PC-9 (cell line): ENCODE measurements at places on chromosomes 4 and X.

- DNase-seq, result no peak
Observed at GRCh38 chr4:24743927-24744326, 51.4 kb upstream of the SOD3 start.

DNA sequence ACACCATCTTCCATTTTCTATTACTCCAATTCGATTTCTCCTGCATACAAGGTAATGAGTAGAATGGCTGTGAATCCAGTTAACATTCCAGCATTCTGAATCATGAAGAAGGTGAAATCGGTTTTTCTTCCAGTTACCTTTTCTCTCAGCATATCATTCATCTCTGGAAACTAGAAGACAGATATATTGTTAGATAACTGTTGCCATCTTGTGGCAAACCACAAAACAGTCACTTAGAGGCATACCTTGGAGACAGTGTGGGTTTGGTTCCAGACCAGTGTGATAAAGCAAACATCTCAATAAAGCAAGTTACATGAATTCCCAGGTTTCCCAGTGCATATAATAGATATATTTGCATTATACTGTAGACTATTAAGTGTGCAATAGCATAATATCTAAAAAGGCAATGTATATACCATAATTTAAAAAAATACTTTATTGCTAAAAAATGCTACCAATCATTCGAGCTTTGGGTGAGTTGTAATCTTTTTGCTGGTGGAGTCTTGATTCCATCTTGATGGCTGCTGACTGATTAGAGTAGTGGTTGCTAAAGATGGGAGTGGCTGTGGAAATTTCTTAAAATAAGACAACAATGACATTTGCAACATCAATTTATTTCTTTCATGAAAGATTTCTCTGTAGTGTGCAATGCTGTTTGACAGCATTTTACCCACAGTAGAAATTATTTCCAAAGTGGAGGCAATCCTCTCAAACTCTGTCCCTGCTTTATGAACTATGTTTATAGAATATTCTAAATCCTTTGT, 82.1 kb downstream of the SLC39A8 start:
- peak; percentile 5 for DNase-seq

- DNase-seq, result peak; percentile 65
Observed at GRCh38 chrX:19625612-19626011, 110.3 kb upstream of the MAP3K15 start.

DNA sequence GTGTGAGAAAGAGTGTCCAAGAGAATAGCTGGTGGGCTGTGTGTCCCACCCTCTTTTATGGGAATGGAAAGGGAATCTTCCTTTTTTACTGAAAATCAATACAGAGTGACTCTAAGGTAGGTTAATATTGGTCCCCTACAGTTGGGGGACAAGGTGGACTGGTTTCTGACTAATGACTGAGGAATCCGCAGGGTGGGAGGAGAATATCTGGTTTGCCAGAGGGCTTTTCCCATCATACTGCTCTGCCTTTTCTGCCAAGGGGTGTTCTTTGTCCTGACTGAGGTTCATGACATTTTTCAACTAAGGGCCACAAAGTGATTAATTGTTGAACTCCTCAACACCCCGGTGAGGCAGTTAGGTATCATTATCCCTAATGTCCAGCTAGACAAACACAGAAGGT, 261.6 kb downstream of the SPATA18 start:
- peak; percentile 51 for DNase-seq

GRCh38 chrX:118062817-118063615, 53.6 kb downstream of the KLHL13 start:
- DNase-seq, result no peak

DNA sequence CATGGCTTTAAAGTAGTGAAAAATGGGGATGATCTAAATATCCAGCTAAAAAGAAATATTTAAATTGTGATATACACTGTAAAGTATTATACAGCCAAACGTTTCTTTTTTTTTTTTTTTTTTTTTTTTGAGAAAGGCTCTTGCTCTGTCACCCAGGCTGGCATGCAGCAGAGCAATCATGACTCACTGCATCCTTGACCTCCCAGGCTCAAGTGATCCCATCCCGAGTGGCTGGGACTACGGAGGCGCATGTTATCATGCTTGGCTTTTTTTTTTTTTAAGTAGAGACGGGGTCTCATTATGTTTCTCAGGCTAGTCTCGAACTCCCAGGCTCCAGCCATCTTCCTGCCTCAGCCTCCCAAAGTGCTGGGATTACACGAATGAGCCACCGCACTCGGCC, 17.1 kb downstream of the SMIM14 start:
- peak; percentile 66 for DNase-seq

GRCh38 chrX:9611436-9612145, 146.7 kb downstream of the TBL1X start:
- no peak for DNase-seq

- DNase-seq, result no peak
Observed at GRCh38 chr4:147524601-147525000, 43.7 kb downstream of the EDNRA start.

DNA sequence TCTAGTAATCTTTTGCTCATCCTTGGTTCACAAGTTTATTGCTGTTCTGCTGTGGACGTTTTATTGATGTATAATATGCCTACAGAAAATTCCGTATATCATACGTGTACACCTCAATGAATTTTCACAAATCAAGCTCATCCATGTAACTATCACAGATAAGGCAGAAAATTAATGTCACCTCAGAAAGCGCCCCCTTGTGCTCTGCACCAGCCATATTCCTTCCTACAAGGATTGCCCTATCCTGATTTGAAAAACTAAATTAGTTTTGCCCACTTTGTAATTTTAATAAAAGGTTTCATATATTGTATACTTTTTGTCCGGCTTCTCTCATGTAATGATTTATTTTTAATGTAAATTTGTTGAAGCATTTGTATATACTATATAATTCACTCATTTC, 390.8 kb downstream of the ADGRL3 start:
- no peak for DNase-seq

DNA sequence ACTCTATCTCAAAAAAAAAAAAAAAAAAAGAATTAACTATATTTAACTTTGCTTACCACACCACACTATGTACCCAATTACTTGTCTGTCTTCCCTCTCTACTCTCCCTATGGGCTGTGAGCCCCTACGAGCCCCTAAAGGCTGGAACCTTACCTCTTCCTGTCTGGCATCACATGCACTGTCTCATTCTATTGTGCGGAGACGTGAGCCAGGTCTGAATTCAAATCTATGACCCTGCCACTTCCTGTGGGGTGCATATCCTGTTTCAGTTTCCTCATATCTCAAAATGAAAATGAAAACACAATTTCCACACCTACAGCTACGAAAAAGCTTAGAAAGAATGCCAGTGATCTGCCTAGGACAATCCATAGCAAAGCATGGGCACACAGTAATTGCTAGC, 42.9 kb upstream of the HS3ST1 start:
- DNase-seq, result no peak

- DNase-seq, result no peak
Observed at GRCh38 chr4:152510349-152511147, 25.3 kb downstream of the FBXW7 start.

DNA sequence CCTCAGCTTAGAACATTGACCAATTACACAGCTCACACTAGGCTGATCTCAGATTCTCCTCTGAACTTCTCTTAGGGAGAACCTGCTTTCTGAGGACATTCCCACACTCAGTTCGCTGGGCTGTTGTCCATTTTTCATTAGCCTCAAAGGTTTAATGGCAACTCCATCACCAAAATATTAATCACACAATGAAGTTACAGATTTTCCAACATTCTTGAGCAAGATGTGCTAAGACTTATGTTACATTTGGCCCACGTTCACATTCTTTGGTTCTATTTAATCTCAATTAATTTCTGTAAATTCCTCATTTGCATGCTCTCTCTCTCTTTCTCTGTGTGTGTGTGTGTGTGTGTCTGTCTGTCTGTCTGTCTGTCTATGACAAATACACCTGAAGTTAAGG, 82.3 kb upstream of the EDNRA start:
- DNase-seq, result no peak

- no peak for DNase-seq
Observed at GRCh38 chr4:20926529-20926928, 226.3 kb downstream of the PACRGL start.

DNA sequence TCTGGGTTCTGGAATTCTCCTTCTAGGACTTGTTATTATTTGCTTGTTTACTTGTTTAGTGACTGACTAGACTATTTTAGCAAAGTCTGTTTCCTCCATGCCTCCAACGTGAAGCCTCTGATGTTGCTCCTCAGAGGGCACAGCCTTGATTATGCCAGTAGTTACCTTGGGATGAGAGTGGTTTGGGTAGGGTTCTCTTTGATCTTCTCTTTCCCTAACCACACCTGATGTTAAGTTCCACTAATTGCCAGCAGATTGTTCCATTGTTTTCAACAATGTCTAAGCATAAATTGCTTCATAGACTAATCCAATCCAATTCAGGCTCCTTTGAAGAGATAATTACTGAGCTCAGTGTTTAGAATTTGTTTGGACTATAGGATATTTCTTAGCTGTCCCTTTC, 352.7 kb upstream of the DIPK2B start:
- no peak for DNase-seq

DNA sequence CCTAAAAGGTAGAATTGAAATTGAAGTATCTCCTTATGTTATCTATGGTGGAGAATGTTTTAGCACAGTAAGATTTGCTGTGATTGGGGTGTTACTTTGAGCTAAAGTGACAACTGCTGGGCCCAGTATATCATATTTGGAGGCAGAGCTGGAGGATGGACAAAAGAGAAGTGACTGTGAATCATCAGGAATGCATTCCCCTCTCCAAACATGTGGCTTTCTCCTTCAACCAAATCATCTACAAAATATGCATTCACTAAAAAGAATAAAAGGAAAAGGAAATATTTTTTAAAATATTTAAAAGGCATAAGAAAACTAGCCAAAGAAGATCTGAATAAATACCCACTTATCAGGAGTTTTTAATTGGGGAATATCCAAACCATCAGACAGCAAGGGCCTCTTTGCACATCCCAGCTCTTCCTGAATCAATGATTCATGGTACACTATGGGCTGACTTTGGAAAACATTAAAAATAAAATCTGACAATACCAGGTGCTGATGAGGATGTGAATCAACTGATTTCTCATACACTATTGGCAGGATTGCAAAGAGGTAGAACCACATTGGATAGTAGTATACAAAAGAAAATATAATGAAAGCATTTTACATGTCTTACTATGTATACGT, 671.7 kb upstream of the NR3C2 start:
- DNase-seq, result peak; percentile 20

- no peak for DNase-seq
Observed at GRCh38 chr4:121071640-121072223, 603 bp downstream of the NDNF start.

DNA sequence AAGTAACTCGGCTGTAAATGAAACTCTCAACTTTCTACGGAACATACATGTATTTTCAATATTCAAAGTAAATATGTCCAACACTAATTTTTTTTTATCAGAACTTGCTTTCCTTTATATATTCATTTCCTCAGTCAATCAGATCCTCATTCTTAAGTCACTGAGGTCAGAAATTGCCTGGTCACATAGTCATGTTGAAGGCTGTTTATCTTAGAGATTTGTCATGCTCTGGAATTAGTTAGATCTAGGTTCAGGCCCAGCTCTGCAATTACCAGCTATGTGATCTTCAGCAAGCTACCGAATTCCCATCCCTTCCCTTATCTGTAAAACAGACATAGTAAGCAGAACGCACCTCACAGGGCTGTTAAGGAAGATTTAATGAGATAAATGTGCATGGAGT, 228.8 kb downstream of the SPCS3 start:
- DNase-seq, result no peak

GRCh38 chr4:164538097-164538496, 215.8 kb upstream of the SMIM31 start:
- no peak for DNase-seq

DNA sequence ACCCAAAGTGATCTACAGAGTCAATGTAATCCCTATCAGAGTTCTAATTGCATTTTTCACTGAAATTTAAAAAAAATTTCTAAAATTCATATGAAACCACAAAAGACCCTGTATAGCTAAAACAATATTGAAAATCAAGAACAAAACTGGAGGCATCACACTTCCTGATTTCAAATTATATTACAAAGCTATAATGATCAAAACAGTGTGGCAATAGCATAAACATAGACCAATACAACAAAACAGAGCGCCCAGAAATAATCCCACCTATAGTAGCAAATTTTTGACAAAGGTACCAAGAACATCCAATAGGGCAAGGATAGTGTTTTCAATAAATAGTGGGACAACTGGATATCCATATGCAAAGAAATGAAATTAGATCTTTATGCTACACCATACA, 59.4 kb upstream of the PRKG2 start:
- no peak for DNase-seq
